ENCODE measurements at places on chromosomes 7 and 10.

DNA sequence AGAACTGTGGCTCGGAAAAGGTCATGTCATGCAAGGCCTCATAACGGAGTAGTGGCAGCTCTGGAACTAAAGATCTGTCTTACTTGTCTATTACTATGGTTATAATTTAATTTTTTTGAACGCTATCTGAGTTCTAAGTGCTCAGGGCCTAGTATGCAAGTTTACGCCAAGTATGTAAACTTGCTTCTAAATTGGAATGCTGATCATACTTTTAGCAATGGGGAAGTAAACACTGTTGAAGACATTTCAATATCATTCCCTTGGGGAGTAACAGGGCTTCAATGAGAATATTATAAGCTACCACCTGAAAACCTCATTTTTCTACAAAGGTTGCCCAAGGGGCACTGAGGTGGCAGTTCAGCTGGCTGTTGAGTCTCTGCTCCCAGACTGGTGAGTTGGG is 69.5 kb upstream of the NFKB2 start:
- DNase-seq = no peak

- peak; percentile 13 for DNase-seq
Measured at GRCh38 chr7:99623091-99623693, 6.4 kb downstream of the ZSCAN25 start.

- no peak for DNase-seq
Measured at GRCh38 chr10:110353244-110354119, 48.8 kb upstream of the SMNDC1 start.

DNA sequence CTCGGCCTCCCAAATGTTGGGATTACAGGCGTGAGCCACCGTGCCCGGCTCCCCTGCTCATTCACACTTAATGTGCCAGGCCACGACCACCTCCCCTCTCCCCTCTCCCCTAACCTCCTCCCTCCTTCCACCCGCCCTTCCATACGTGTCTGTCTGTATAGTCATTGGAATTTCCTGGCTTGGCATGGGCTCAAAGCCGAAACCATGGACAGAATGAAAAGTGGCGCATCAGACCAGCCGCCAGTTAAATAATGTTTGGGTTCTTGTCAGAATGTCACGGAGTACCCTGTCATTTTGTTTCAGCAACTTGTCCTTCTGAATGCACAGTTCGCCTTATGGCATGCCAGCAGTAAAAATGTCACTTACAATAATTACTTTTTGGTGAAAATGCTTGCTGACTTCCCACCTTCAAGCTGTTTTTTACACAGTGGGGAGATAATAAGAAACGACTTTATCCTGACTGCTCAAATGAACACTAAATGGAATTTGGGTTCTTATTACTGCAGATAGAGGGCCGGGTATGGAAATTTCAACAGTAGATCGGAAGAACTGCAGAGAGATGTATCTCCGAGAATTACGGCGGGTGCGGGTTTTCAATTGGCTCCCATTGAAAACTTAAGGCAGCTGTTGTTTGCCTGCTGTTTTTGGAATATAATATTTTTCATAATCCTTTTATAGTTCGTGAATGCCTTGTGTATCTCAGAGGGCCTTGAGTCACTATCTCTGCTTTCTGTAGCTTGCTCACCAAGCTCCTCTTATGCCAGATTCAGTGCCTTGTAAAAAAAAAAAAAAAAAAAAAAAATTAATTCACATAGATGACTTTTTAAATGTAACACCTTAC is 65.5 kb upstream of the SH2B2 start:
- no peak for DNase-seq

GRCh38 chr10:114307731-114308130 is 68.7 kb downstream of the VWA2 start:
- DNase-seq = no peak

DNA sequence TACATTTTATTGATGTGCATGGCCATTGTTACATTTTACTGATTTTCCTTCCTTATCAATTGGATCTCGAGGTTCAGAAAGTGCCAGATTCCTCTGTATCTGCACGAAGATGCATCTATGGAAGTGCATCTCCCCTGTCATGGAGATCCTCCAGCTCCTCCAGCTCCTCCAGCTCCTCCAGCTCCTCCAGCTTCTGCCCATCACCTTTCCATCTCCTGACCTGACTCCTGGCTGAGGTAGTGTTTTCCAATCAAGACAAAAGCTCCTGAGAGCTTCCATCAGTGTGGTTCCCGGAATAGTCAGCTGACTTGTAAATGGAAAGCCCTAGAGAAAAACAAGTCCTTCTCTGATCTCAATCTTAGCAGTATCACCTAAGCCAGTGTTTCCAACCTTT is 90.8 kb upstream of the KLF6 start:
- DNase-seq = no peak

GRCh38 chr7:140501966-140502365 is 22.7 kb upstream of the MKRN1 start:
- no peak for DNase-seq

GRCh38 chr10:125029584-125030242 is 87.8 kb downstream of the ZRANB1 start:
- DNase-seq = no peak

DNA sequence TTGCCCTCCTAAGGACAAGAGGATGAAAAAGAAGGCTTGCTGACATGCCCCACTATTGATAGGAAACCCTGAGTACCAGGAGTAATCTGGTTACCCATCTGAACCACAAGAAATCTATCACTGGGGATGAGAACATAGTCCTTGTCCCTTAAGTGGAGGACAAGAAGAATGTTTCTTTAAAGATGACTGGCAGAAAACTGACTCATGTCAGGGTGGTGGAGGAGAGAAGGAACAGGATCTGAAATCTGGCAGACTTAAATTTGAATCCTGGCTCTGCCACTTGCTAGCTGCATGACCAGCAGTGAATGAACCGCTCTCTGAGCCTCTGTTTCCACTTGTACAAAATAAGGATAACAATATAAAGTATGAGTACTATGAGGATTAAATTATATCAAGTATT is 38.9 kb upstream of the XPNPEP1 start:
- DNase-seq = no peak

DNA sequence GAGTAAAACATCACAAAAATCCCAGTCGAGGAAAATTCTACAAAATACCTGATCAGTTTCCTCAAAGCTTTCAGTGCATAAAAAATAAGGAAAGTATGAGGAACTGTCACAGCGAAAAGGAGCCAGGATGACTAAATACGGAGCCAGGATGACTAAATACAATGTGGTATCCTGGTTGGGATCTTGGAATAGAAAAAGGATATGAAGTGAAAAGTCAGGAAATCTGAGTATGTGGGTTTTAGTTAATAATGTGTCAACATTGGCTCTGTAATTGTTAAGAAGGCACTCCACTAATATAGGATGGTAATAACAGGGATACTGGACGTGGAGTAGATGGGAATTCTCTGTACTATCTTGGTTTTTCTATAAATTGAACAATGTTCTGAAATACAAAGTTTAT is 175.5 kb downstream of the SUGCT start:
- no peak for DNase-seq

GRCh38 chr7:56110611-56111010 is 4.3 kb upstream of the CHCHD2 start:
- no peak for DNase-seq

DNA sequence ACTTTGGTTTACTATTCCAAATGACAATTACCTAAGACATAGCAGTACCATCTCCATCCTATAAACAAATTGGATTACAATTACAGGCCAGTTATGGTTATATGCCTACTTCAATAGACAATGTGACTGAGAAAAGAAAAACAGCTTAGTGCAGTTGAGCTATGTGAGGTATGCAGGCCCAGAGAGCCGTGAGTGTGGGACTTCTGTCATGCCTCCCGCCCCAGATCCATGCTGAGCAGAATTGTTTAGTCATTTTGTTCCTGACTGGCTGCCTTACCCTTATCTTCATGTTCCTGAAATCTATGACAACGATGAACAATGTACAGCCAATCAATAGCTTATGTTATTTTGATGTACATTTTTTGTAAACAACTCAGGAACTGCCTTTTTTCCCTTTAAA is 21.7 kb downstream of the LARP4B start:
- no peak for DNase-seq

DNA sequence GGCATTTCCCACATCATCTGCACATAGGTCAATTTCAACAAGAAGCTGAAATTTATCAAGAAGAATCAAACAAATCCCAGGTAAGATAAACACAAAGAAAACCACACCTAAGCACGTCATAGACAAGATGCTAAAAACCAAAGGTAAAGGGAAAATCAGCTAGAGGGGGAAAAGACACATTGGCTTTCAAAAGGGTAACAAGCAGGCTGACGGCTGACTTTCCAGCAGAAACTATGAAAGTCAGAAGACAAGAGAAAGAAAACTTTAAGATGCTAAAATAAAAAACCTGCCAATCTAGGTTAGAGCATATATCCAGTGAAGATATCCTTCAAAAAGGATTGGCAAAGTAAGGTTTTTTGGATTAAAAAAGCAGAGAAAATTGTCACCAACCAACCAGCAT is 59.9 kb upstream of the RHEB start:
- no peak for DNase-seq

DNA sequence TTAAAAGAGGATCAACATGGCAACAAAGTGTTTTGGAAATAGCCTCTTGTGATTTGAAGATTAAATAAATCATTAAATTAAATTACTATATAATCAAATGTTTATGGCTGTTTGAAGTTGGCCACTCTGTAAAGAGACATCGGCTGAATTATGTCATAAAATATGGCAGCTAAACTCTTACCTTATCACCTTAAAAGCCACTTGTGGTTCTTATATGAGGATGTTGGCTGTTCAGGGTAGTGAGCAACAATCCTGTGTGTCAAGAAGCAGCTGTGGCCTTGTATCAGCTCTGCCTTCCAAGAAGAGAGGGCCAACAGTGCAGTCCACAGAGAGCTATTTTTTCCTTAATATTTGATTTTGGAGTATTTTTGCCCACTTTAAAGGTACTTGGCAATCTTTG is 113.4 kb upstream of the CDK6 start:
- no peak for DNase-seq
